Mesothelial cell of epicardium (in vitro differentiated cells): ENCODE measurements at places on chromosomes 5 and 9.
A peak's percentile ranks its signal among the peaks of the same experiment; 100 is the strongest.

- DNase-seq, result no peak
- H3K27ac ChIP-seq, result no peak overlapping the region
Observed at GRCh38 chr9:73219985-73220626, 68.4 kb downstream of the ANXA1 start.

DNA sequence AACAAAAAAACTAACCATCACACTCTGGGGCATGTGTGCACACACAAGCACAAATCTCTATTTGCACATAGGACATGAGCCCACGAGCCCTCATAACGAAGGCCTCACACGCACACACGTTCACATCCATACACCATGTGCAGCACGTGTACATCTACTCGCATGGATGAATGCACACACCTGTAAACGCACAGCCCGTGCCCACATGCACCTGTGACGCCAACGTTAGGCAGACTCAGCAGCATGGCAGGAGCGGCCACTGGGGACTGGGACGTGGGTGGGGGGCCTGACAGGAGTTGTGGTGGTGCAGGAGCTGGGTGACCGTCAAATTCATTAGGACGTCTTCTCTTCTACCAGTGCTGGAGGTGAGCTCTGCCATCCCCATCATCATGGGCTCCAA lies 3.2 kb downstream of the SLC34A1 start:
- H3K4me1 ChIP-seq, result peaks cover 13% of the 10 kb centered on the region
- no peak for DNase-seq
- no peak overlapping the region for H3K27ac ChIP-seq
- H3K27me3 ChIP-seq, result no peaks in the 10 kb centered on the region
- H3K4me3 ChIP-seq, result no peak overlapping the region

- no peaks in the 10 kb centered on the region for H3K27me3 ChIP-seq
- H3K4me3 ChIP-seq, result no peak overlapping the region
- H3K36me3 ChIP-seq, result peaks cover 12% of the 10 kb centered on the region
- no peaks in the 10 kb centered on the region for H3K4me1 ChIP-seq
Observed at GRCh38 chr5:40165789-40166728, 513.7 kb upstream of the PTGER4 start.

DNA sequence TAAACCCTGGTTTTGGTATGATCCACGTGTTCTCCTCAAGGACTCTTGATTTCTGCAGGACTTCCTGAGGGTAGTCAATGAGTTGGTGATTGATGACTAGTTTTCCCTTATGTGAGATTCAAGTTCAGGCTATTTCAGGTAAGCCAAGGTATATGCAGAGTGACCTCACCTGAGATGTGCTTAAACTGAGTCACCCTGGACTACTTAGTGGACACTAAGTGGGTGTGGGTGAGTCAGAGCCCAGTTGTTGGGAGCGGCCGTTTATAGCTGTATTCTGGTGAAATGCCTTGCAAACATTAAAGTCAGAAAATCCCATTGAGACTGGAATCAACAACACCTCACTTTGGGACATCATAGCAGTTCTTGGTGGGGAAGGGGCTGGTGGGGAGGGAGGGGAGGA lies 62.9 kb downstream of the SLC28A3 start:
- no peak for DNase-seq
- peaks cover 32% of the 10 kb centered on the region for H3K27me3 ChIP-seq
- H3K36me3 ChIP-seq, result no peaks in the 10 kb centered on the region
- no peak overlapping the region for H3K4me3 ChIP-seq

- DNase-seq, result no peak
- no peaks in the 10 kb centered on the region for H3K27me3 ChIP-seq
- no peak overlapping the region for H3K4me3 ChIP-seq
- H3K4me1 ChIP-seq, result peaks cover 19% of the 10 kb centered on the region
- peak overlapping the region; percentile 79 for H3K27ac ChIP-seq
Observed at GRCh38 chr5:93395971-93396379, 185.0 kb downstream of the NR2F1-AS1 start.

DNA sequence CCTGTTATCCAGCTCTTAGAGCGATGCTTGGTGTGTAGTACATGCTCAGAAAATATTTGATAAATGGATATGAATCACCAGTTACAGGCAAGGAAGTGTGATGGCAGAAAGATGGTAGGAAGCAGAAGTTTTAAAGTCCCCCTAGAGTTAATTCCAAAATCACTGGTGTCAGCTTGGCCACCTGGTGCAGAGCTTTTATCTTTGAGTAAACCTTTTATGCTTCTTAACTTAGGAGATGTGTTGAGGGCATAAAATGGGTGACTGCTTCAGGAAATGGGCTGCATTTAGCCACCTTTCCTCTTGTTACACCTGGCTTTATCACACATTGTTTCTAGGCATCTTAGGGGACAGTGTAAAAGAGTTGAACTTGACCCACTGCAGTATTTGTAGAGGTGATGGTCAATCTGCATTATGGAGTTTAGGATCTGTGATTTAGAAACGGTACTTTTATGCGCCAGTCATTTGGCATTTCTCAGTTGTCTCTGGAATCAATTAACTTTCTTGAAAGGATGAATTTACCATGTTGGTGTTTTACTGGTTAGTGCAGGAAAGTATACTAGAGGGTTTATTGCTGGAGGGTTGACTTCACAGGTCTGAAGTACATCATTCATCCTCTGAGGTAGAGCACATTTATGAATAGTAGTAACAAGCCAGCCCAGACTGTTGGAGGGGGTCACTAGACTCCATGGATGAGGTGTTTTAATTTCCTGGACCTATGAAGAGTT lies 7.5 kb upstream of the FAM120AOS start:
- peaks cover 35% of the 10 kb centered on the region for H3K4me1 ChIP-seq
- H3K27ac ChIP-seq, result peak overlapping the region; percentile 27
- no peaks in the 10 kb centered on the region for H3K36me3 ChIP-seq
- H3K4me3 ChIP-seq, result no peak overlapping the region
- DNase-seq, result no peak
- H3K27me3 ChIP-seq, result no peaks in the 10 kb centered on the region

GRCh38 chr9:131238402-131239021 lies 37.8 kb downstream of the FAM78A start:
- no peaks in the 10 kb centered on the region for H3K27me3 ChIP-seq
- peaks cover 20% of the 10 kb centered on the region for H3K4me1 ChIP-seq
- H3K36me3 ChIP-seq, result peaks cover 13% of the 10 kb centered on the region
- H3K4me3 ChIP-seq, result peak overlapping the region; percentile 37
- H3K27ac ChIP-seq, result peak overlapping the region; percentile 34

DNA sequence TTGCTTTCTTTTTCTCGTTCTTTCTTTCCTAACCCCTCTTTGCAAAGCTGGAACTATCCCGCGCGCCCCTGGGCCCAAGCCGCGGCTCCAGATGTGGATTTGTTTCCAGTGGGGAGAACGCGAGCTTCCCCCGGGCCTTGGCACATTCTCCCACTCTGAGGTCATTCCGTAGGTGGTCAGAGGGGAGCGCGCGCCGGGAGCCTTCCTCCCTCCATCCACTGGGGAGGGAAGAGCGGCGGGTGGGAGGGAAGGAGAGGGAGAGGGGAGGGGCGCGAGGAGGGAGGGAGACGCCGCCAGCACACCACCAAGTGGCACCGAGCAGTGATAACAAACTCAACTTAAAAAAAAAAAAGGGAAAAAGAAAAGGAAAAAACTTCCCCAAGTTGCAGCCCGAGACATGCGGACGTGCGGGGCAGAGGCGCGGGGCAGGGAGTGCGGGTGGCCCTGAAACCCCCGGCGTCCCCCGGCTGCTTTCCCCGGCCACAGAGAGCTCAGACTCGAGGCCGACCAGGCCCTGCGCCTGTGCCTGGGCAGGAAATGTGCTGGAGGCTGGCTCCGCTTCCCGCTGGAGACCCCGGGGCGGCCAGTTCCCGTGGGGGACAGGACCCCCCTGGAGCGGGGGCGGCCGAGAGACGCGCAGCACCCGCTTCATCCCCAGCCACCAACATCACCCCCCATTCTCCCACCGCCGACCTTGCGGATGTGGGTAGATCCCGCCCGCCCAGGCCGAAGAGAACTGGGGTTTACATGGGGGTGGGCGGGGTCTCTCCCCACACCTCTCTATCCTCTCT lies 3.1 kb downstream of the IER5L start:
- H3K27ac ChIP-seq, result peak overlapping the region; percentile 99
- H3K27me3 ChIP-seq, result peaks cover 3% of the 10 kb centered on the region

GRCh38 chr9:111076042-111076441 lies 37.8 kb upstream of the LPAR1 start:
- H3K4me1 ChIP-seq, result no peaks in the 10 kb centered on the region
- no peaks in the 10 kb centered on the region for H3K27me3 ChIP-seq
- no peak overlapping the region for H3K4me3 ChIP-seq
- H3K27ac ChIP-seq, result no peak overlapping the region

DNA sequence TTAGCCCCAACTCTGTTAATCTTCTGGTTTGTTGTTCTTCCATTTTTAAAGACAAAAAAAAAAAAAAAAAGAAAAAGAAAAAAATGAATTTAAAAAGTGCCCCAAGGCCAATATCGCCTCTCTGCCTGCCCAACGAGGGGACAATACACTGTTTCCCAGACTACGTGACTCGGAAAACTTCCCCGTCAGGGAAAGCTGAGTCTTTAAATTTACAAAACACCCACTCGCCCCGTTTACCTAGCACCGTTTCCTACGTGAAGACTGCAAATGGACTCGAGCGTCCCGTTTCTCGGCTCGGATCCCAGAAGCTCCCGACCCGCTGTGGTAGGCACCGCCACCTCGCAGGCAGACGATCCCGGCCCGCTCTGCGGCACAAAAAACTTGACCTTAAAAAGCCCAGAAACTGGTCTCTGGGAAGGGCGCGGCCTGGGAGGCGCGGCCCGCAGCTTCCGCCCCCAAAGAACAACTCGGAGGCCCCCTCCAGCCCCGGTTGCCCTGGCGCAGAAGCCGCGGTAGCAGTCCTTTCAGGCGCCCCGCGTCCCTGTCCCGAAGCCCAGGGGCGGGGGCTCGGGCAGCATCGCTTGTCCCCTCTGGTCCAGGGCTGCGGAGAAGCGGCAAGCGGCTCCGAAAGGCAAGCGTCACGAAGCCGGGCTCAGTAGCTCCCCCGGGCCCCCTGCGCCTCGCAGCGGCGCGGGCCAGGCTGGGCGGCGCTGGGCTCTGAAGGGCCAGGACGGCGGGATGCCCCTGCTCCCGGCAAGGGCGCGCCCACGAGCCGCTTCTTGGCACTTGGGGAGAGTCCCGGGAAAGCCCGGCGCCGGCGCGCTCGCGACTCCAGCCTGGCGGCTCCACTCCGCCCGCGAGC lies at the start of gene GCNT4:
Gene GCNT4, minus strand, starts transcription at position 367 of the 862 bp plus-strand sequence. CDS start 22,521 bp downstream, outside the sequence.
- H3K27me3 ChIP-seq, result peaks cover 33% of the 10 kb centered on the region
- no peaks in the 10 kb centered on the region for H3K36me3 ChIP-seq
- peak within 1 kb of the TSS; percentile 45 for H3K27ac ChIP-seq
- H3K4me3 ChIP-seq, result peak within 1 kb of the TSS; percentile 78
- peaks cover 38% of the 10 kb centered on the region for H3K4me1 ChIP-seq

DNA sequence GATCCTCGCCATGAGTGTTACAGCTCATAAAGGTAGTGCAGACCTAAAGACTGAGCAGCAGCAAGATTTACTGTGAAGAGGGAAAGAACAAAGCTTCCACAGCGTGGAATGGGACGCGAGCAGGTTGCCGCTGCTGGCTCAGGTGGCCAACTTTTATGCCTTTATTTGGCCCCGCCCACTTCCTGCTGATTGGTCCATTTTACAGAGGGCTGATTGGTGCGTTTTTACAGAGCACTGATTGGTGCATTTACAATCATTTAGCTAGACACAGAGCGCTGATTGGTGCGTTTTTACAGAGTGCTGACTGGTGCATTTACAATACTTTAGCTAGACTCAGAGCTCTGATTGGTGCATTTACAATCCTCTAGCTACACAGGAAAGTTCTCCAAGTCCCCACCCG lies 13.9 kb downstream of the PLK2 start:
- no peak for DNase-seq
- no peaks in the 10 kb centered on the region for H3K27me3 ChIP-seq
- no peak overlapping the region for H3K4me3 ChIP-seq
- H3K36me3 ChIP-seq, result peaks cover 38% of the 10 kb centered on the region
- no peak overlapping the region for H3K27ac ChIP-seq
- peaks cover 13% of the 10 kb centered on the region for H3K4me1 ChIP-seq

GRCh38 chr9:116693233-116693731 lies 6.2 kb downstream of the TRIM32 start:
- peaks cover 14% of the 10 kb centered on the region for H3K36me3 ChIP-seq
- no peak for DNase-seq
- H3K4me1 ChIP-seq, result peaks cover 48% of the 10 kb centered on the region
- H3K27ac ChIP-seq, result no peak overlapping the region
- H3K4me3 ChIP-seq, result no peak overlapping the region

GRCh38 chr9:92048924-92049625 lies 66.1 kb downstream of the SPTLC1 start:
- DNase-seq, result no peak
- no peak overlapping the region for H3K27ac ChIP-seq
- H3K36me3 ChIP-seq, result peaks cover 67% of the 10 kb centered on the region
- H3K27me3 ChIP-seq, result no peaks in the 10 kb centered on the region
- H3K4me3 ChIP-seq, result no peak overlapping the region

DNA sequence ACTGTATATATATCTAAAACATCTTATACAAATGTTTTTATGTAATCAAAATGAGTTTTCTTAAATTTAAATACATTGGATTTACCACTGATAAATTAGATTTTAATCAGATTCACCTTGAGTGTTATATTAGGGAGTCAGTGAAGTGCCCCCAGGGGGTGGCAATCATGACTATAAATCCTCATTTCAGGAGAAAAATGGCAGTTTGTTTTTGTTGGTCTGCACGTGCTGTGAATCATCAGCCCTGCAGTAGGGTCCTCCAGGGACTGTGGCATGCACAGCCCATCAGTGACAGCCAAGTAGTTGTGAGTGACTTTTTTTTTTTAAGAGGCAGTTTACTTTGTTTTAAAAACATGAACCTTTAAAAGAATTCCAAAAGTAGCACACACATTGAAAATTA lies 65.2 kb downstream of the ZSWIM6 start:
- no peak for DNase-seq
- H3K36me3 ChIP-seq, result peaks cover 7% of the 10 kb centered on the region
- H3K4me1 ChIP-seq, result peaks cover 34% of the 10 kb centered on the region
- H3K4me3 ChIP-seq, result no peak overlapping the region
- no peak overlapping the region for H3K27ac ChIP-seq

- H3K36me3 ChIP-seq, result no peaks in the 10 kb centered on the region
- no peak overlapping the region for H3K4me3 ChIP-seq
- no peaks in the 10 kb centered on the region for H3K27me3 ChIP-seq
- DNase-seq, result no peak
Observed at GRCh38 chr5:74579215-74579614, 61.3 kb downstream of the ENC1 start.

DNA sequence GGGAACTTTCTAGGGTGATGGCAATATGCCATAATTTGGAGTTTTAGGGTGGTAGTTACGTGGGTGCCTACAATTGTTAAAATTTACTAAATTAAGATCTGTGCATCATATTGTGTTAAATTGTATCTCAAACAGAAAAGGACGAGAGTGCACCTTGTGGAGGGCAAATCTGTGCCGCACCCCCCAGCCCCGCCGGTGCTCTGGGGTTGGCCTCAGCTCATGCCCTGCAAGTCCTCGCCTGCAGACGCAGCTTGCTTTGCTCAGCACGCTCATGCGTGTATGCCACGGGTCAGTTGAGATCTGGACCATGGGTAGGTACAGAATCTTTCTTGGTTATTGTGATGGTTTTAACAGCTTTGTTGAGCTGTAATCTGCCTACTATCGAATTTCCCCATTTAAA lies 33.7 kb upstream of the FCN1 start:
- H3K4me3 ChIP-seq, result no peak overlapping the region
- H3K36me3 ChIP-seq, result no peaks in the 10 kb centered on the region
- no peak for DNase-seq
- peaks cover 20% of the 10 kb centered on the region for H3K27me3 ChIP-seq
